ENCODE measurements at places on chromosomes 3 and 15. TPM values are rescaled to one million over a fixed set of nuclear protein-coding genes. Genes with fewer than 3 reads are reported as not detected.

Gene MYLK
- 29.7 TPM for total RNA-seq

- DNase-seq = no peak
Observed at GRCh38 chr3:22351806-22352205, 600.8 kb upstream of the ZNF385D start.

Gene CTXN2
- total RNA-seq = 0.05 TPM

DNA sequence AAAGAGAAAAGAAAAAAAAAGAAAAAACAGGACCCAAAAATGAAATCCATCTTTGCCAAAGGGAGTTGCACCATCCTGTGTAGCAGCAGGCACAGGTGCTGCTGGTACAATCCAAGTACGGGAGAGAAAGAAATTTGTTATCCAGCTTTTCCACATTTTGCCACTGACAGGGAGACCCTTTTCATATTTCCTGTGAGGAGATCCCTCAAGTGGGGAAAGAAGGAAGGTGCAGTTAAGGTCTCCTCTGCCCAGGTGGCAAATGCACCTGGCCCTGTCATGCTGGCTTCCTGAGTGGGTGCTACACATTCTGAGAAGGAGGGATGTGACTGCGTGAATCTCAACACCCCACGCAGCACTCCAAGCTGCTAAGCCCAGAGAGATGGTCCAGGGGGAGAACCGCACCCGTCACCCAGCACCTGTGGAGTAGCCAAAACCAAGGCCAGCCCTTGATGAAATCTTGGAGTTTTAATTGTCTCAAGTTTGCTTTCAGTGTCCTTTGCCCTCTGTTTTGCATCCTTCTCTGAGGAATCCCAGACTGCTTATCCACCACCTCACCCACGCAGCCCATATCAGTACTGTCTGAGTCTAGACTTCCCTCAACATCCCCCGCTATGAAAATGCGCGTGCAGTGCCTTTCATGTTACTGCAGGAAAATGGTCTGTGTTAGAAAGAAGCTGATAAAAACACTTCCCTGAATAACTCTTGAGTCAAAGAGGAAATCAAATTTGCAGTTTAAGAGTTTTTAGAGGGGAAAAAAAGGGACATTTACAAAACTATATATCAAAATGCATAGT is 141.9 kb upstream of the THBS1 start:
- DNase-seq = no peak

- DNase-seq = peak; percentile 22
Observed at GRCh38 chr3:142501004-142501926, 53.4 kb upstream of the XRN1 start.

- DNase-seq = no peak
Observed at GRCh38 chr3:82556113-82556512, 794.7 kb upstream of the GBE1 start.

Gene CCPG1
- 27.6 TPM for total RNA-seq

GRCh38 chr15:42608110-42608531 is 32.7 kb downstream of the STARD9 start:
- no peak for DNase-seq

Gene RPS27L
- total RNA-seq = 61.3 TPM

DNA sequence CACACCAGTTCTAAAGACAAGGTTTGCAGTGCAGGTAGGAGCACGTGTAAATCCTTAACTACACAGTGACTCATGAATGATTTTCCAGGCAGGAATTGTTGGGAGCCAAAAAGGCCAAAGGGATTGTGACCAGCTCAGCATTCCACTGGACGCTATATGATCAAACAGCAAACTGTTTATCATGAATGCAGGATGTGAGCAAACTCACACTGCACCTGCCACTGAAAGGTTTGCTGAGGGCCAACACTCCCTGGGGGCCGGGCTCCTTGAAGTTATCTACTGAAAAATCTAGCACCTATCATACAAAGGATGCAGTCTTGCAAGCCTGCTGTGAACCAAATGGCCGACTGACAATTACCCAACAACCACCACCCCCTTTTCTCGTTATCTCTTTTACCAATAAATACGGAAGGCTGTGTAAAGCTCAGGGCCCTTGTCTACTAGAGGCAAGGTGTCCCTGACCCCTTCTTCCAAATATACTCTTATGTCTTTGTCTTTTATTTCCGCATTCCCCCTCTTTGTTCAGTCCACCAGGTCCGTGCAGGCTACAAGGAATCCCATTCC is 11.5 kb upstream of the DNASE1L3 start:
- DNase-seq = no peak

- DNase-seq = no peak
Observed at GRCh38 chr15:35184646-35185045, 99.6 kb upstream of the NANOGP8 start.

DNA sequence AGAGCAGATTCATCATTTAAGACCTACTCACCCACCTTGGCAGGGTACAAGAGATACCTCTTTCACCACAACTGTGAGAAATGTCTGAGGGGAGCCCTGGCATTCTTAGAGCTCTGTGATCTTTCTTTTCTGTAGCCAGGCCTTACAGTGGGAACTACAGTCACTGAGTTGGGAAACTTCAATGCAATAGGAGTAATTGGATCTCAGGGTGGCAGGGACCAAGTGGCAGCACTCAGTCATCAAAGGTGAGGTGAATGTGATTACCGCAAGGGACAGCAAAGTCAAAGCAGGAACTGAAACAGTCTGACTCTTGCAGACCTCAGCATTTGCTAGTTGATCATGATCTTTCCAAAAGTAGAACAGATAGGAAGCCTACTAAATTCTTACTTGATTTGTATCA is 7.2 kb upstream of the MCF2L2 start:
- no peak for DNase-seq

DNA sequence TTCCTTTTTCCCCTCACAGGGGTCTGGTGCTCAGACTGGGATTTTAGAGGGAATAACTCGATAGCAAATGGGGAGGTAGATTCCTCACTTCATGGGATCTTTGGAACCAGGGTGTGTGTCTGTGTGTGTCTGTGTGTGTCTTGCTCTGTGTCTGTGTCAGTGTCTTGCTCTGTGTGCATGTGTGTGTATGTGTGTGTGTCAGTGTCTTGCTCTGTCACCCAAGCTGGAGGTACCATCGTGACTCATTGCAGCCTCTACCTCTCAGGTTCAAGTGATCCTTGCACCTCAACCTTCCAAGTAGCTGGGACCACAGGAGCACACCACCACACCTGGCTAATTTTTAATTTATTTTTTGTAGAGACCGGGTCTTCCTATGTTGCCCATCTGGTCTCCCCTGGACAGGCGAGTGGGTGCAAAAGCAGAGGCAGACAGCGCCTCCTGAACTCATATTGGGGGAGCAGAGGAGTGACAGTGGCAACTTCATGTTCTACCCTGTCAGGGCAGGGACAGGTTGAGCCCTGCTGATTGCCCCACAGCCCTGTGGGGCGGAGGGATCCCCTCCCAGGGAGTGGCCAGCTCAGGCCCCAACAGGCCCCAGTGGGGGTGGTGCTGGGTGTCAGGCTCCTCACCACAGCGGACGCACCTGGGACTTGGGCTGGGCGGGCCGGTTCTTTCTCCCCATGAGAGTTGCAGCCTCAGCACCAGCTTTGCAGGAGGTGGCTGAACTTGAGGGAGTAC is 10.4 kb upstream of the SEMA4B start:
- no peak for DNase-seq

DNA sequence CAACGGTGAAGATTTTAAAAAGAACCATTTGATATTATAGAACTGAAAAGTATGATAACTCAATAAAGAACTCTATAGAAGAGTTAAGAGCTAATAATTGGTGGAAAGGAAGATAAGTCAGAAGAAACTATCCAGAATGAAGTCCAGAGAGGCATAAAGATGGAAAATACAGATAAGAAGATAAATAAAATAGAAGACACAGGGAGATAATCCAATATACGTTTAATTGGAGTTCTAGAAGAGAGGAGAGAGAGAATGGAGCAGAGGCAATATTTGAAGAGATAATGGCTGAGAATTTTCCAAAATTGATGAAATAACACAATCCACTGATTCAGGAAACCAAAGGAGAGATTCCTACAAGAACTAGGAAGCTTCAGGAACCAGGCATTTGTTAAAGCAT is 49.8 kb upstream of the EPHB3 start:
- no peak for DNase-seq

- DNase-seq = no peak
Observed at GRCh38 chr15:85456798-85457197, 76.4 kb downstream of the AKAP13 start.

GRCh38 chr3:191627064-191627463 is 166.1 kb downstream of the PYDC2 start:
- DNase-seq = no peak

- no peak for DNase-seq
Observed at GRCh38 chr3:113677737-113678136, 18.7 kb downstream of the USF3 start.

DNA sequence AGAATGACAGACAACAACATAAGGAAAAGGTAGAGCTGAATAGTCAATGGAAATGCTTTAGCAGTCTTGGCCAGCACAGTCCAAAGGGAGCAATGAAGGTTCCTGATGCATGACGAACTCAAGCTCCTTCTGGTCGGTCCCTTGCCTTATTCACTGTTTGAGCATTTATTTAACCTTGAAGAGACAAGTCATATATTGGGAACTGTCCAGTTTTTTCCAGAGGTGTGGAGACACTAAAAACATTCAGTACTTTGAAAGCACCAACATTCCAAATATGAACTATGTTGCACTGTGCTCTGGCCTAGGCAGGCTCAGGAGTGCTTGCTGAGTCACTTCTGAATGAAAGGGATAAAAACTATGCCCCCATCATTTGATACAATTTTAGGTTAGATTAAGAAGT is 384.8 kb downstream of the MECOM start:
- no peak for DNase-seq

Gene CYP11A1
- 0.57 TPM for total RNA-seq

- no peak for DNase-seq
Observed at GRCh38 chr15:94240480-94240879, 9.1 kb downstream of the MCTP2 start.

- no peak for DNase-seq
Observed at GRCh38 chr3:160001148-160001760, 12.6 kb downstream of the IL12A start.

- peak; percentile 10 for DNase-seq
Observed at GRCh38 chr15:68354923-68355322, 77.0 kb downstream of the ITGA11 start.

DNA sequence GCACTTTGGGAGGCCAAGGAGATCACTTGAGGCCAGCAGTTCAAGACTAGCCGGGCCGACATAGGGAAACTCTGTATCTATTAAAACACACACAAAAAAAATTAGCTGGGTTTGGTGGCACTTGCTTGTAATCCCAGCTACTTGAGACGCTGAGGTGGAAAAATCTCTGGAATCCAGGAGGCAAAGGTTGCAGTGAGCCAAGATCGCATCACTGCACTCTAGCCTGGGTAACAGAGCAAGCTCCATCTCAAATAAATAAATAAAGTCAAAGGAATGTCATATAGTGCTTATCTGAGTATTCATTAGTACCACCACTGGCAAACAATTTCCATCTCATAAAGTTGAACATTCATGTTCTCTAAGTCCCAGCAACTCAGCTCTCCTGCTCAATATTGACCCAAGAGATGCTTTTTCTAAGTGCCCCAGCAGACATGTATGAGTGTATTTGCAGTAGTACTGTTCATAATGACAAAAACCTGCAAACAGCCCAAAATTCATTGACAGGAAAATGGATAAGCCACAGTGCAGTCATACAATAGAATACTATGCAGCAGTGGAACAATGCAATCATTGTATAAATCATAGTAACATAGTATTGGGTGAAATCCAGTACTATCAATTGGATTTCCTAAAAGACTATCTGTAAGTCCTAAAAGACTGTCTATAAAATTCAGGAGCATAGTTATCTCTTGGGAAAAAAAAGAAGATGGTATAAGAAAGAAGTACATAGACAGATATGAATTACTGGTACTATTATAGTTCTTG is 751.5 kb upstream of the LMCD1 start:
- DNase-seq = no peak

Gene SLC27A2
- 0.18 TPM for total RNA-seq

- no peak for DNase-seq
Observed at GRCh38 chr3:76122007-76122406, 336.7 kb upstream of the ZNF717 start.

Gene TEX55
- total RNA-seq = not detected

- DNase-seq = no peak
Observed at GRCh38 chr3:90011131-90011530, 903.7 kb downstream of the EPHA3 start.
